ENCODE measurements at places on chromosomes 5 and 9.

DNA sequence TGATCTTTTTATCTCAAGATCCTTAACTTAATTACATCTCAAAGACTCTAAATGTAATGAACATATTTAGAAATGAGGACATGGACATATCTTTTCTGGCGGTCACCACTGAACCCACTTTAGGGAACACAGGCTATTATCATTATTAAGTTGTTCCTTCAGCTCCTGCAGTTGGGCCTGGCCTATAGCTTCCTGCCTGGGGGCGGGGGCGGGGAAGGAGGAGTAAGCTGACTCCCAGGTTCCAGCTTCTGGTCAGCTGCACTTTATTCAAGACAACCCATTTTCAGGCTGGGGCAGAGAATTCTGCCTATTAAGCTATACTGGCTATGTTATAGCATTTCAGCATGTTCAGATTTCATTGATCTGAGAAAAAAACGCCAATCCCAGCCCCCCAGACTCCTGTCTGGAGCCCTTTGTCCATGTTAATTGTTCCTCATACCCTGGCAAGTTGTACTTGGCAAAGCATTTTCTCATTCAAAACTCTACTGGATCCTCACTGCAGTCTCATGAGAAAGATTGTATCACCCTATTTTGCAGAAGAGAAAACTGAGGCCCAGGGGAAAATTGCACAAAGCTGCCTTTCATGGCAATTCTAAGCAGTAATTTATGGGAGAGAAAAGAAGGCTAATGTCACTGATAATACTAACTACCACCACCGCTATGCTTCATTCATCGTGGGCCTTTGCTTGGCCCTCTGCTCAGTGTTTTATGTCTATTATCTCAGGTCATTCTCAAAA is 25.1 kb downstream of the COL15A1 start:
- DNase-seq = no peak

DNA sequence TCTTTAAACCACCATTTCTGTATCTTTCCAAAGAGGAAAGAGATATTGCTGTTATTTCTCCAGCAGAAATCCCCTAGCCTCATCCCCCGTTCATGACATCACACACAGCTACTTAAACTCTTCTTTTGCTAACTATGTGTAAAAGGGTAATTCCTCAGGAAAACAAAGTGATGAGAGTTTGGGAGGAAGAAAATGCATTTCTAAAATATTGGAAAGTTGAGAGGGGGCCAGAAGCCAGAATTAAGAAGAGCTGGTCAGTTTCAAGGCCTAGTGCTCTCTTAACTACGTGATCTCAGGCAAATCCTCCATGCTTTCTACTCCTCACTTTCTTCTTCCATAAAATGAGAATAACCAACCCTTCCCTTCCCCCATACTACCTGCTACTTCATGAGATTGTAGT is 109.4 kb downstream of the LIFR start:
- DNase-seq = no peak

DNA sequence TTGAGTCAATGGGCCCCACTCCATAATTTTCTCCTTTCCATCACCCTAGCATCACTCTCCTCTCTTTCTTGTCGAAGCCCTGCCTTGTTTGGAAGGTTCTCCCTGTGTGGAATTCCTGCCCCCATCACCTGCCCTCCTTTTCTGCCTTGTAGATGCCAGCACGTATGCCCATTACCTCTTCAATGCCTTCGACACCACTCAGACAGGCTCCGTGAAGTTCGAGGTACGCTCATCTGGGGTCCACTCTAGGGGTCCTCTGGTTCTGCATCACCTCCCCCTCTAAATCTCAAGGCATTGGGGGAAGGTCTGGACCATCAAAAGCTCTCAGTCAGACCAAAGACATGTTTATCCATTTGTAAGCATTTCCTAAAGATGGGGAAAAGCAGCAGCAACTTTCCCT is 61.8 kb upstream of the GABRP start:
- DNase-seq = no peak

GRCh38 chr9:132878695-132879456 is at the start of gene SPACA9:
Gene SPACA9 (plus strand): TSS chr9:132878898. CDS start chr9:132883948, 5,050 bp downstream.
- DNase-seq = peak; percentile 78

DNA sequence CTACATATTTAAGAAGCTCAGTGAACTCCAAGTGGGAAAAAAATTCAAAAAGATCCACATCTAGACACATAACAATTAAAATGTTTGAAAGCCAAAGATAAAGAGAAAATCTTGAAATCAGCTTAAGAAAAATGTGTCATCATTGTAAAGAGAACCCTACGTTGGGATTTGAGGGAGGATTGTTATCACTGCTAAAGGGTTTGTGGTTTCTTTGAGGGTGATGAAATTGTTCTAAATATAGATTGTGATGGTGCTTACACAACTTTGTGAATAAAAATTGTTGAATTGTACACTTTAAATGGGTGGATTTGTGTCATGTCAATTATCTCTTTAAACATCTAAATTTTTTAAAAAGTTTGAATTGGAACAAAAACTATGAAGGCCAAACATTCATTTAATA is 92.2 kb upstream of the ADAMTS19 start:
- DNase-seq = no peak

GRCh38 chr9:37004424-37004935 is 29.6 kb downstream of the PAX5 start:
- no peak for DNase-seq

DNA sequence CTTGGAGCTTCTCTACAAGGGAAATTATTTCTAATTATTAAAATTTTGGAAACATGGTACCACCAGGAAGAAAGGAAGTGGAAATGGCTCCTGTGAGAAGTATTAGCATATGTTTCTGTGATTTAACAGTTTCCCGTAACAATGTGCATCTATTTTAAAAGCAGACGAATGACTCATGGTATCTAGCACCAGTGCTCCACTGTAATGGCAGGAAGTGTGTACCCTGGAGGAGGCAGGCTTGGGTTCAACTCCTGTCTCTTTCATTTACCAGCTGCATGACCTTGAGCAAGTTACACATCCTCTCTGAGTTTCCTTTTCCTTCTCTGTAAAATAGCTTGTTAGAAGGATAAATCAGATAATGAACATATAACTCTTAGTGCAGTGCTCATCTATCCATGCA is 41.0 kb upstream of the ANGPTL2 start:
- no peak for DNase-seq

GRCh38 chr9:120366644-120367019 is 213.3 kb downstream of the CDK5RAP2 start:
- DNase-seq = no peak

GRCh38 chr5:171623551-171624097 is 162.0 kb upstream of the SMIM23 start:
- peak; percentile 69 for DNase-seq

DNA sequence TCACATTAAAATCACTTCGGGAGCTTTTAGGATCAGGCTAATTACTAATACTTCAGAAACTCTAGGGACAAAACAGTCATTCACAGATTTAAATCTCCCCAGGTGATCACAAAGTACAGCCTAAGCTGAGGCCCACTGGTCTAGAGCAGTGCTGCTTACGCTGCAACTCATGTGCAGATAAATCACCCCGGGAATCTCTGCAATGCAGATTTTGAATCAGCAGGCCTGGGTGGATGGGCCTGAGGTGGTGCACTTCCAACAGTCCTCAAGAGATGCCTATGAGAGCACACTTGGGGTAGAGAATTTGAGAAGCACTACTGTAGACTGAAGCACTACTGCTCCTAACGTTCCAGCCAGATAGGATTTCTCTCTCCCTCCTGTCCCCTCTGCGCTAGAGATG is 28.4 kb downstream of the CSF1R start:
- DNase-seq = no peak

GRCh38 chr9:111375817-111376564 is 46.0 kb upstream of the OR2K2 start:
- DNase-seq = no peak

- DNase-seq = no peak
These were observed 27.8 kb downstream of the GARNL3 start for GRCh38 chr9:127292415-127292814.

DNA sequence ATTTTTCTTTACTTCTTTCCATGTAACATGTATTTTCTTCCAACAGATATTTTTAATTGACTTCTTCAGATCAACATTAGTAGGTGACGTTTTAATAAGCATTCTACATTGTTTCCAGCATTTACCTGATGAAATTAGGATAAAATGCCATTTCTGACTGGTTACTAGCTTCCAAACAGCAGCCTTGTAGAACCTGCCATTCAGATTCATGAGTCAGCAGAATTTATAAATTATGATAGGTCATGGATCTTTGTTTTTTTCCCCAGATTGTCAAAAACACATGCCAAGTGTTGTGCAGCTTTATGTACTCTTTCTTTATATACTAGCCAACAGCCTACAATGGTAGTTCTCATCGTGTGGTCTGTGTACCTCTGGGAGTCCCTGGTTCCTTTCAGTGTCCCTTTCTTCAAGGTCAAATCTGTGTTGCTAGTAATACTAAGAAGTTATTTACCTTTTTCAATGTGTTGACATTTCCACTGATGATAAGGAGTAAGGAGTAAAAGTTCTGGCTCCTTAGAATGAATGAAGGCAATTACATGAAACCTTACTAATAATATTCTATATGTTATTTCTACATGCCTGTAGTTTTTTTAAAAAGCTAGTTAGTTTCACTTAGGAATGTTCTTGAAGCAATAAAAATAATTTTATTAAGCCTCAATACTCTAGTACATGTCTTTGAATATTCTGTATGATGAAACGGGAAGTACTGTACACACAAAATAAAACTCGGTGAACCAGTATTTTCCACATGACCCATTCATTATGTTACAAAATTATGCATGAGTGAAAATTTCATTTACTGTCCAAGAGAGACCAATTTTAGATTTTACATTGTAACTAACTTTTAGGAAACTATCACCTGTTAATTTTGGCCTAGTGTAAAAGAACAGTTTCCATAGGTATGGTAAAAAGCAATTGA is 135.8 kb downstream of the ZCCHC7 start:
- no peak for DNase-seq

GRCh38 chr9:134661299-134661698 is 19.7 kb downstream of the COL5A1 start:
- DNase-seq = no peak

GRCh38 chr5:60843386-60843935 is 608 bp downstream of the ELOVL7 start:
- DNase-seq = peak; percentile 62

- DNase-seq = no peak
These were observed 49.5 kb downstream of the C5orf22 start for GRCh38 chr5:31581498-31582099.

GRCh38 chr5:173884402-173885053 is 3.6 kb upstream of the CPEB4 start:
- no peak for DNase-seq

GRCh38 chr9:36793277-36793676 is 220.6 kb downstream of the MELK start:
- no peak for DNase-seq

GRCh38 chr5:139275956-139276355 is 17.6 kb upstream of the MATR3 start:
- DNase-seq = no peak

DNA sequence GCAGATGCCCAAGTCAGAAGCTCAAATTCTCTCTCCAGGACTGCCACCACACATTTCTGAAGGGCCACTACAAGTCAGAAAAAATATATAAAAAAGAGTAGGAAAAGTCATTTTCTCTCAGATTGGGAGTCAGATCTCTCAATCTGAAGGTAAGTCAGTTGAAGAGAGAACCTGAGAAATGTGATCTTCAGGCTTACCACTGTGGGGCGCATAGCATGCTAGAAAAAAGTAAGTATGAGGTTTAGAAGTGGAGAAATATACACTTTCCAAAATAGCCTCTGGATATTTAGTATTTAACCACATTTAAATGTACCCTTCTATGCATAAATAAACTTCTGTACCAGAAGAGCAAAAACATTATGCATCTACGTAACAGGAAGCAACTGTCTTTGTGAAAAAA is 800.7 kb upstream of the CTNND2 start:
- no peak for DNase-seq

All from ecto neural progenitor cell (in vitro differentiated cells).